Activated T-helper 1 cell treated with anti-CD3 and anti-CD28 coated beads, Interleukin-2, amount 50 U/mL, for 16 hours (primary cell): ENCODE measurements at places on chromosomes 6 and 20.

DNA sequence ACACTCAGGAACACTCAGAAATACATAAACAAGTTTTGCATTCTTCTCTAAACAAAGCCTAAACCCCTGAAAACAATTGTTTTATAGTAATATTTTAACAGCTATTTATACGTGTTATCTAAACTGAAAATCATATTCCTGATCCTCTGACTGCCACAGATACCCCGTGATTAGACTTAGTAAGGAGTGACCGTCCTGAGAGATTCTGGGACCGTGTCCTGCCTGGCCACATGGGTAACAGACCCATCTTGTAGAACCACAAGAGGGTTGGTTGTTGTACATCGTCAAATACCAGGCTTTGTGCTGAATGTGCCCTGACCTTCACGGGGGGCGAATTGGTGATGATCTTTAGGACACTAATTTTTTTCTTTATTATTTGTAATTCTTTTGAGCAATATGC lies 214.4 kb downstream of the TMEM242 start:
- no peak for DNase-seq

- DNase-seq = no peak
Observed at GRCh38 chr6:83601119-83601518, 88.8 kb downstream of the PRSS35 start.

DNA sequence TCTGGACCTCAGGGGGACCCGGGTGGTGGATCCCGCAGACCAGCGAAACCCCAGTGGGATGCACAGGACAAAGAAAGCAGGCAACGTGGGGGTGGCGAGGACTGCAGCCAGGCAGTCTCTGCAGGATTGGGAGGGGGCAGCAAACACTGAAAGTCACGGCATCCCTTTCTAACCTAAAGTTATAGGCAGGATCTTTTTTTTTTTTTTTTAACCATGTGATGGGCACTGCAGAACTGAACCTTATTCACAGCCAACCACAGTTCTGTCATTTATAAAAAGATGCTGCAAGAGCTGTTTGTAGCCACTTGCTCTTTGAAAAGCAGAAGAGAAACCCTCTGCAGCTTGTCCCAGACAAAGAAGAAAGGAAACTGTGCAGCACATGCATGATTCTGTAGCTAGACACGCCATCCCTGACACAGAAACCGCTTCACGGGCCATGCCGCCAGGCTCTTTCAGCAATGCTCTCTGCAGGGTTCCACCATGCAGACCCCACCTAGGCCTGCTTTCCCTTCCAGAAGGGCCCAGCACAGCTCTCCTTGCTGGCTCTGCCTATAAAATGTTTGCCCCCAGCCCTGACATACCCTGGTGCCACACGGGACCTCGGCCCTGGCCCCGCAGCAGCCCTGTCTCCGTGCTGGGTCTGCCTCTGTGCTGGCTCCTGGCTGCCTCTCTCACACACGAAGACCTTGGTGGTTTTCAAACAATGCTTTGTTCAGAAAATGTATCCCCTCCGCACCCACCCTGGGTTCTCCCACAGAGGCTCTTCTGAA lies 70.8 kb downstream of the PYGB start:
- no peak for DNase-seq

DNA sequence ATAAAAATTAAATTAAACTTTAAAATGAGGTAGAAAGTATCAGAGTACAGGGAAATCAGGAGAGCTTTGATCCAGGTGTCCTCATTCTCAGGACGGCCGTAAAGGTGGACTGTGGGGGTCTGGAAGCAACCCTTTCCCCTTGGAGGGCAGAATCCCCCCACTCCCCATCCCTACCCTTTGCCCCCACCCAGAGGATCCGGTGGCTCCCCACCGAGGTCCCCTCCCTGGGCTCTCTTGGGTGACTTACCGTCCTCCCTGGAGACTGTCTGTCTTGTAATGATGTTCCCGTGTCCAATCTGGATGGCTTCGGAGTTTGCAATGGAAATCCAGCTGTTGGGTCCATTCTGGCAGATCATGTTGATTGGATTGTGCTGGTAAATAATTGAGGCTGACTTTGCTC lies 7.3 kb downstream of the ZBP1 start:
- no peak for DNase-seq

- DNase-seq = no peak
Observed at GRCh38 chr6:5325173-5325572, 63.9 kb downstream of the FARS2 start.

DNA sequence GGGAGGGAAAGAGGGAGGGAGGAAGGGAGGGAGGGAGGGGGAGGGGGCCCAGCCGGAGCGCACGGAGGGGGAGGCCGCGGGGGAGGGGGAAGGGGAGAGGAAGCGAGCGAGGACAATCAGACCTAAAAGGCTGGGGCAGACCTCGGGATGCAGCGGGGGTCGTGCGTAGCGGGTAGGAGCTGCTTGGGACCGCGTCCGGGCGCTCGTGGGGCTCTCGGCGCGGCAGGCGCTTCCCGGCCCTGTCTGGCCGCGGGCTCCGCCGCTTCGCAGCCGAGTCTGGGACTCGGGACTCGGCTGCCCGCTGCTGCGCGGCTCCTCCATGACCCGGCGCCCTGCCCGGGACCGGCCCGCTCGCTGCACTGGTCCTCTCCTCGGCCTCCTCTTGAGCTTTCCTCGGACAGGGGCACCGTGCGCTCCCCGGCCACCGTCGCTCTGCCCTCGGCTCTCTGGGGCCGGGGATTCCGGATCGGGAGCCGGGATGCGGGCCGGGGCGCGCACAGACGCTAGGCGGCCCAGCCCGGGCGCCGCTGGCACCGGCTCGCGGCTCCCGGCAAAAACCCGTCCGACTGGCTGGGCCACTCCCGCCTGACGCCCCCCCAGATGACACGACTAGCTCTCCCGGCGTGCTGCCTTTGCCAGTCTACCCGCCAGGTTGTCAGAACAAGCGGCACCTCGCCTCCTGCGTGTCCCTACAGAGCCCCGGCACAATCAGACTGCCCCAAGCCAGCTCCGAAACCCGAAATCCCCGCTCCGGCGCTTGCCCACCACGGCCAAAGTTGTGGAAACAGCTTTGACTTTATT lies 2.2 kb downstream of the TFAP2A start:
- no peak for DNase-seq

DNA sequence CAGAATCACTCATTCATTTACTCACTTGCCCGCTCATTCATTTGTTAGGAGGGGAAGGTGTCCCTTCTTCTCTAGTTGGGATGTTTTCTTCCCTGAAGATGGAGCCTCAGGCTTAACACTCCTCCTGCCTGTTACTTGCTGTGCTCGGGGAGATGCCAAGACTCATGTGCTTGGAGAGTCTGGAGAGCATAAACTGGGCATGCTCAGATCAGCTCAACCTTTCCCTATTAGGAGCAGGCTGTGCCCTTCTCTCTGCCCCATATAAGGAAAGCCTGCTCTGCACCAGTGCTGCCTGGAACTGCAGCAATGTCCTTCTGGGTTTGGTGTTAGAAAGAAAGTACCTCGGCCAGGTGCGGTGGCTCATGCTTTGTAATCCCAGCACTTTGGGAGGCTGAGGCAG lies 18.0 kb upstream of the UBE2V1 start:
- DNase-seq = no peak

DNA sequence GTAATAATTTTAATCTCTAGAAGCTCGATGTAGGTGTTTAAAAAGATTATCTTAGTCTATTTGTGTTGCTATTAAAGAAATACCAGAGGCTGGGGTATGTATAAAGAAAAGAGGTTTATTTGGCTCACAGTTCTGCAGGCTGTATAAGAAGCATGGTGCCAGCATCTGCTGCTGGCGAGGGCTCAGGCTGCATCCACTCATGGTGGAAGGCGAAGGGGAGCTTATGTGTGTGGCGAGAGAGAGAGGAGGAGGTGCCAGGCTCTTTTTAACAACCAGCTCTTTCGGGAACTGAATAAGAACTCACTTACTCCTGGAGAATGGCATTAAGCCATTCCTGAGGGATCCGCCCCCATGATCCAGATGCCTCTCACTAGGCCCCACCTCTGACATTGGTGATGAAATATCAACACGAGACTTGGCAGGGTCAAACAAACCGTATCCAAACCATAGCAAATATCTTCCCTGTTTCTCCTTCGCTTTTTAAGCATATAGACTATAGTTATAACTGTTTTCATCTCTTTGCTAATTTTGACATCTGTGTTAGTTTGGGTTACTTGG lies 24.5 kb downstream of the CHMP4B start:
- no peak for DNase-seq

DNA sequence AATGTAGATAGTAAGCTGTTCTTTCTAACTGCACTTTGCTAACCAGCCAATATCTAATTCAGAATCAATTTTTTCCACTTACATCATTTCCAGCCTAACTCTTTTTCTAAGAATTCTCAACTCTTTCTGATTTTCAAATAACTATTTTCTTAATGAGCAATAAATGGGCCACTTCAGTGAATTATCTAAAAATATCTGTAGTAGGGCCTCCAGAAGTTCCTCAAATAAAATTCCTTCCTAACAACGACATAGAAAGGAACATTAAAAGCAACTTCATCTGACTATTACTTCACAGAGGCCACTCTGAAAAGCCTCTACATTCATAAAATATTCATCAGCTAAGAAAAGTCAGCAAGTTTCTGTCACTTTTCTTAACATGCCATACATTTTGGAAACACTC lies 4.8 kb downstream of the COL12A1 start:
- DNase-seq = no peak

- DNase-seq = no peak
Observed at GRCh38 chr6:14455427-14455826, 337.9 kb downstream of the CD83 start.

DNA sequence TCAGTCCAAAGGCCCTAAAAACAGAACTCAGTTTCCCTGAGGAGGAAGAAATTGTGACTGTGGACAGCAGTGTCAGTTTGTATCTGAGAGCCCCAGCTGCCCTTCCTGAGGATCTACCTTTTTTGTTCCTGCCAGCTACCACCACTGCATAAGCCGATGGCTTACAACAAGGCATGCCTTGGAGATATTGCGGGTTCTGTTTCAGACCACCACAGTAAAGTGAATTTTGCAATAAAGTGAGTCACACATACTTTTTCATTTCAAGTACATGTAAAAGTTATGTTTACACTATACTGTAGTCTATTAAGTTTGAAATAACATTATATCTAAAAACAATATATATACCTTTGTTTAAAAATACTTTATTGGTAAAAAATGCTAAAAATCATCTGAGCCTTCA lies 9.6 kb upstream of the CST3 start:
- DNase-seq = no peak

DNA sequence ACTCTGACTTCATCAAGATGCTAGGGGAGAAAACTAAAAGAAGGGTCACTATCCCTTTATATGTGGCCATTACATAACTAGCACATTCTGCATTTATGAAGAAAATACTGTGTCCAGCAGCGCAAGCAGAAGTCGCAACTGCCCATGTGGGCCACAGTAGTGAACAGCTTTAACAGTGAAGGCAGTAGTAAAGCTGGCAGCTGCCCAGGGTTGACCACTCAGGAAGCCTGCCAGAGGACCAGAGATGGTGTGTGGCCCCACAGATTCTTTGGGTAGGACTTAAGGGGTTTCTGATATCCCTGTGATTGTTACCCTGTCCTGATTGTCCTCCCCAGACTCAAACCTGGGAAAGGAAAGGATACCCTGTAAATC lies 88.3 kb upstream of the NT5E start:
- no peak for DNase-seq

GRCh38 chr6:136644597-136644952 lies 94.4 kb upstream of the MAP7 start:
- no peak for DNase-seq

DNA sequence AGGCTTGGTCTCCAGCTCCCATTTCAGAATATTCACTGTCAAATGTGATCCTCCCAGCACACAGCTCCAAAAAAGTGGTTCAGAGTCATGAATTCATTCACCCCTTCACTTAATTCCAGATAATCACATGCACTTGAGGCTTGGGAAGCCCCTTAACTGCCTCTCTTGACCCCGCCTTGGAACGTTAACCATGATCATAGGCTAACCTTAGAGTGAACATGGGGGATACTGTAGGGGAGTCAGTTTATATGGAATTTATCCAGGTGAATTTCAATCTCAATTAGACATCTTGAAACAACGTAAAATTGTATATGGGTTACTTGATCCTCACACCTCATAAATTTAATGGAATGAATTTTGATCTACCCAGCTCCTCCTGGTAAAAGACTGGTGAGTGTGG lies 346.8 kb upstream of the ARID1B start:
- no peak for DNase-seq

GRCh38 chr6:90494067-90494780 lies 92.6 kb downstream of the MAP3K7 start:
- no peak for DNase-seq

DNA sequence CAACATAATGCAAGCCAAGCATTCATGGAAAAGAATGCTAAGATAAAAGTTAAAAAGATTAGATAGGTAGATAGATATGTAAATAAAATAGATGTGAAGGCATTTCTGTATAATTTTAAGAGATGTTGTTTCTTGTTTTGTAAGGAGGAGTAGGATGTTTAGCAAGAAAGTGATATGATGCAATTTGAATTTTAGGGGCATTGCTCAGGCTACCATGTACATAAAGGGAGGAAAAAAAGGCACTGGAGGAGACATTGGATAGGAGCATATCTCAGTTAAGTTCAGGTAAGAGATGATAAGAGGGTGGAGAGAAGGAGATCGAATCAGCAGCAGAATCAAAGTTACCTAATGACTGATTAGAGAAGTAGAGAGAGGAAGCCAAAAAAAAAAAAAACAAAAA lies 194.7 kb downstream of the TENT5A start:
- DNase-seq = no peak

DNA sequence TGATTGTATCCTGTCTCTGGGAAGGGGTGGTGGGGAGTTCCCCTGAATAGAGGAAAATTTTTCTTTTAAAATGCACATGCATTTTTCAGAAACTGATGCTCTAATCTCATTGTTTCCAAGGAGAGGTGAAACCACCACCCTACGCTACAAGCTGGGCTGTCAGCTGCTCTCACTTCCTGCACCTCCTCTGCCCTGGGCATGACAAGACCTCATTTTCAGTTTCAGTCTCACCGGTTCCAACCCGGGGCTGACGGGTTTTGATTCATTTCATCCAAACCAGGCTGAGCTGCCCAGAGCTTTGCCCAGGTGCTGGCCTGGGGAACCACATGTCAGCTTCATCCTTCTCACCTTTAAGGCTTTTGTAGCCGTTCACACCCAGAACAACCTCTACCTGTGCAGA lies 99.7 kb downstream of the EYA2 start:
- no peak for DNase-seq

GRCh38 chr6:105797286-105797979 lies 288.7 kb upstream of the PRDM1 start:
- DNase-seq = no peak

DNA sequence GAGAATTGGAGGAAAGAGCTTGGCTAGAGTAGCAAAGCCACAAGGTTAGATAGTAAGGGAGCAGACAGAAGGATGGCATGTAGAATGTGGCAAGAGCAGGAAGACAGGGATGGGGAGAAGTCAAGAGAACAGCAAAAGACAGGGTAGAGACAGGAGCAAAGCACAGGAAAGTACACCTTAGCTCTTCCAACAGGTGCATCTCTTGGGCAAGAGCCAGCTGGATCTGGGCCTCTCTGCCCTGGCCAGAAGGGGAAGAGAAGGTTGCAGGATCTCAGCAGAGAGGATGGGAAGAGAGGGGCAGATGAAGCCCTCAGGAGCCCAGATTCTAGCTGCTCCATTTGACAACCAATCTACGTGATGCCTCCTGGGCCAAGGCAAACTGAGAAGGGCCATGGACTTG lies 16.7 kb downstream of the SCUBE3 start:
- no peak for DNase-seq
